Stimulated activated CD4-positive, alpha-beta T cell treated with anti-CD3 and anti-CD28 coated beads, Interleukin-1b, Interleukin-23, amount 100 ng/mL, for 4 hours (primary cell): ENCODE measurements at places on chromosomes 4 and X.

GRCh38 chrX:106973433-106974149 lies 26.4 kb downstream of the MORC4 start:
- no peak for DNase-seq

GRCh38 chr4:120144634-120145033 lies 78.0 kb upstream of the MAD2L1 start:
- no peak for DNase-seq

DNA sequence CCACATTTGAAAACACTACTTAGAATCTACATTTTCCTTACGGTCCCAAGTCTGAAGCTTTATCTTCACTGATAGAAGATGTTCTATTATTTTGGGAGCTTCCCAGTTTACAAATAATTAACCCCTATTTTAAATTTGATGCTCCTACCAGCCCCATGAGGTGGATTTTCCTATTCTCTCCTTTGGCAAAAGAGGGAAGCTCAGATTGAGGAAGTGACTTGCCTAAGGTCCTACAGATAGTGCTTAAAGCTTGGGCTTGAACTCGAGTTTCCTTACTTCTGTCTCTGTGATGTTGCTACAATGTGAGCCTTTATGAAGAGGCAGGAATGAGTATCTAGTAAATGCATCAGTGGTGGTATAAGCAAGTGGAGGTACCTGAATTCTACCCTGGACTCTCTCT lies 27.5 kb downstream of the HEPH start:
- DNase-seq, result no peak

DNA sequence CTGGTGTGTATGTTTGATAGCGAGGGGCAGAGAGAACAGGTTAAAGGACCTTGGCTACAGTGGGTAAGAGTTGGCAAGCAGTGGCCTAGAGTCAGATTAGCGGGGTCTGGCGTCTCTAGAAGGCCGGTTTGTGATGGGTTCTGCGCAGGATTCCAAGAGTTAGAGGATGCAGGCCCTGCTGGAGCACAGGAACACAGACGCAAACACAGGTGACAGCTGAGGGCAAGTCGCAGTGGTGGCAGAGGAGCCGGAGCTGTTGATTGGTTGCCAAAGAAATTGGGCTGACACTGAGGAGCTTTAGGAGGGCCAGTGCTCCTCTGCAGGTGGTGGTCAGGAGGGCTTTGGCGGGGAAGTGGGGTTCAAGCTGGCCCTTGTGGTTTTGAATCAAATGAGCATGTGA lies 3.8 kb downstream of the TADA2B start:
- no peak for DNase-seq

DNA sequence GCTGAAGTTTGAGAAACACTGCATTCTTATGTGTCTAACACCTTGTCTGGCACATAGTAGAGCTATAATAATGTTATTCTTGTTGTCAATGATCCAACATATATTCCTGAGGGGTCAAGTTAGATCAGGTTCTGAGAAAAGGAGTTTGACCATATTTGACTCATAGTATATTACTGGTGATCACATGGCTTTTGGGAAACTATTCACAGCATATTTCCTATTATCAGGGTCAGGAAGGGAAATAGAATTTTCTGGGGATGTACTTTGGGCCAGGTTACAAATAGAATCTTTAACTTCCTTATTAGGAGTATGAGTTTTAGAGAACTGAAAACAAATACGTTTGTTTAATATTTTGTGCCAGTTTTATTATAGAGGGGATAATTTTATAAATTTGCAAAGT lies 11.6 kb downstream of the IL15 start:
- no peak for DNase-seq

DNA sequence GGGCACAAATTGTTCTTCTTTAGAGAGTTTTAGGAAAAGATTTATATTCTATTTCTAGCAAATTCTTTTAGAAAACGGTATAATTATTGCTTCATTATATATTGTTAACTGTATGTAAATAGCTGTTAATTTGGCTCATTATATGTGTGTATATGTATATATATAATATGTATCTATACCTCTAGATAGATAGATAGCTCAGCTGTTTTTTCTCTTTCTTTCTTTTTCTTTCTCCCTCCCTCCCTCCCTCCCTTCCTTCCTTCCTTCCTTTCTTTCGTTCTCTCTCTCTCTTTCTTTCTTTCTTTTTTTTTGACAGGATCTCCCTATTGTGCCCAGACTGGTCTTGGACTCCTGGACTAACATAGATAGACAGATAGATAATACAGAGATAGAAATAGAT lies 1538.8 kb downstream of the PCDH7 start:
- no peak for DNase-seq

DNA sequence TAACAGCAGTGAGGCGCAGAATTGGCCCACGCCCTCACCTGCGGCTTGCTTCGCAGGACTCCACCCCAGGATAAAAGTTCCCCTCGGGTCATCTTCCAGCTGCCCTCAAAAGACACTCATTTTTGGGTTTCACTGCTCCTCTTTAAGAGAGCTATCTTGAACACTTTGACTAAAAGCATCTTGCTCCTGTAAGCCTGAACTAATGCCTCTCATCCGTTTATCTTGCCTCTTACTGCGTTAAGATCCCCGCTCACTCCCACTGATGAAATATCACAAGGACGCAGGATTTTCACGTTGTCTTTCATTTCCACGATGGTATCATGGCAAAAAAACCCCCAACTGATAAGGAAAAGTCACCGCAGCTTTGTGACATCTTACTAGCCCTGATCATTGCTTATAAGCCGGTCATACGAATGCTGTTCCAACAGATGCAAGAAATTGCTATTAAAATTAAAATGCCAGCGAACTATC lies 591 bp upstream of the ACSL4 start:
- DNase-seq, result no peak

GRCh38 chr4:15034071-15034764 lies 31.9 kb downstream of the CPEB2 start:
- no peak for DNase-seq

DNA sequence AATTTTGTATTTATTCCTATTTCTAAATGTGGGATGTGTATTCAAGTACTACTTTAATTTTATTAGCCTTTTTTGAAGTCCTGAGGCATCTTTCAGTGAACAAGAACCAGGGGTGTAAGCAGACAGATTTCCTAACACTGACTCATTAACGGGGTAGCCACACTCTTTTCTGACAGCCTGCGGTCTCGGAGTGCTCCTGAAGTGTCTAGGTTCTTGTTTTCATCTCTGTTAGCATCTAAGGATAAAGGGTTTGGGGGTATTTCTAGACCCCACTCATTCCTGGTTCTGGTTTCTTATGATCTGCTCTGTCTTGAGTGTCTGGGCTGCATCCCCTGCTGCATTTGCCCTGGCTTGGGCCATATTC lies 71.9 kb downstream of the GC start:
- no peak for DNase-seq

DNA sequence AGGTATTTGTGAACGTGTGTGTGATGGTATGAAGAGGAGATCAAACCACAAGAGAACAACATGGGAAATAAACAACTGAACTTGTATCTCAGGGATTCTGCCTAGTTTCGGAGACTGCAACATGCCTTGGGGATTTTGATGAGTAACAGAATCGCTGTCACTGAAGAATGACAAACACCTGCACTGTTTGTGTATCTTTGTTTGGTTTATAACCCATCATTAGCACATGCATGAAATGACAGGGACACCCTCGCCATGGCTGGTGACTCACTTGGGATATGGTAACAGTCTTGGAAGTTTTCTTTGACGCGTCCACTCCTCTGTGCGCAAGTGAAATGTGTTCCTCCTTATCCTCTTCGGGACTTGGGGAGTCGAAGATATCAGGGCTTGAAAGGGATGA lies 30.3 kb upstream of the MAP3K15 start:
- no peak for DNase-seq

DNA sequence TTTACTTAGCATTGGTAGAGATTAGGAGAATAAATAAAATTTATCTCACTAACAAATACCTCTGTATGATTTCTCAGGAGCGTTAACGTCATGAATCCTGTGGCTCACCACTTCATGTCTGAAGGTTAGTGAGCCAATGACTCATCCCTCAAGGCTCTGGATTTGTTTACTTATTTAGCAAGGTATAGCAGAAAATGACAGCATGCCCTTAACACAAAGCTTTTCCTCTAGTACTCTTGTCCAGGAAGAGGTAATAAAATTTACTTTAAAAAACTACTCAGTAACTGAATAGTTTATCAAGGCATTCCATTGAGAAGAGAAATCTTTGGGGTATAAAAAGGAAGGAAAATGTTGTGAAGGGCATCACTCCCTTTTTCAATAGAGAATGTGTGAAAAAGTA lies 823.8 kb downstream of the CCSER1 start:
- no peak for DNase-seq

GRCh38 chr4:41719417-41719816 lies 29.1 kb downstream of the PHOX2B start:
- no peak for DNase-seq

GRCh38 chrX:118560489-118560888 lies 64.9 kb downstream of the DOCK11 start:
- DNase-seq, result no peak

DNA sequence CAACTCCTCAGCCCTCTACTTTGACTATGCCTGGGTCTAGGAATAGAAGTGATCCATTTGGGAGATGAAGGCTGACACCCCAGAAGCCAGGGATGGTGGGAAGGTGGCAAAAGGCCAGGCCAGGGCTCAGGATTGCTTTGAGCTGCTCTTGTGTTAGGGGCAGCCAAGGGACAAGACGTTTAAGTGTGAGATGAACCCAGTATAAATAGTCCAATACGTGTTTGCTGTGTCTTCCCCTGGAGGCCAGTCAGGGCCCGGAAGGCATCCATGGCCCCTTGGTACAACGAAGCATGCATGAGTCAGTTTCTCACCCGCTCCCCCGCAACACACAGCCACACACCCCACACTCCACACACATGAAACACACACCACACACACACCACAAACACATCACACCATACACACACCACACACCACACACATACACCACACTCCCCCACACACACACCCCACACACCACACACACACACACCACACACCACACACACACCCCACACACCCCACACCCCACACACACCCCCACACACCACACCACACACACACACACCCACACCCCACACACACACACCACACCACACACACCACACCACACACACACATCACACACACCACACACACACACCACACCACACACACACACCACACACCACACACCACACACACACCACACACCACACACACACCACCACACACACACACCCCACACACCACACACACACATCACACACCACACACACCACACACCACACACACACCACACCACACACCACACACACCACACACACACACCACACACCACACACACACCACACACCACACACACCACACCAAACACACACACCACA lies 5.1 kb downstream of the STARD8 start:
- DNase-seq, result no peak

- no peak for DNase-seq
These were observed 25.0 kb upstream of the TRPC5OS start for GRCh38 chrX:111850975-111851374.

DNA sequence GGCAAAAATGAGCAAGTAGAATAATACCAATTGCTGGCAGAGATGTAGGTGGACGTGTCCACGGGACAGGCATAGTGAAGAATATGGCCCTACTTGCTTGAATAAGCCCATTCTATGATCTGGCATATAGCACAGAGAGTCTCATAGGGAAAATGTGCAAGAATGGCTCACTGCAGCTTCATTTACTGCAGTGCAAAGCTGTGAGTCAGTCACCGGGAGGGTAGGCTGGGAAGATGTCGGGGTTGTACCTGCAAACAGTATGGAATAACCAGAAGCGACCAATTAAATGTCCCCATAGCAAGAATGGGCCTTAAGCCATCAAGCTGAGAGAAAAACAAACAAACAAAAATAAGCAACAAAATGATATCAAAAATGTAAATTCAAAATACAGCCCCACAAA lies 74.3 kb downstream of the DHX15 start:
- no peak for DNase-seq

- DNase-seq, result no peak
These were observed 62.2 kb downstream of the RELL1 start for GRCh38 chr4:37623940-37624339.

GRCh38 chr4:21744046-21744445 lies 204.5 kb downstream of the KCNIP4 start:
- no peak for DNase-seq

DNA sequence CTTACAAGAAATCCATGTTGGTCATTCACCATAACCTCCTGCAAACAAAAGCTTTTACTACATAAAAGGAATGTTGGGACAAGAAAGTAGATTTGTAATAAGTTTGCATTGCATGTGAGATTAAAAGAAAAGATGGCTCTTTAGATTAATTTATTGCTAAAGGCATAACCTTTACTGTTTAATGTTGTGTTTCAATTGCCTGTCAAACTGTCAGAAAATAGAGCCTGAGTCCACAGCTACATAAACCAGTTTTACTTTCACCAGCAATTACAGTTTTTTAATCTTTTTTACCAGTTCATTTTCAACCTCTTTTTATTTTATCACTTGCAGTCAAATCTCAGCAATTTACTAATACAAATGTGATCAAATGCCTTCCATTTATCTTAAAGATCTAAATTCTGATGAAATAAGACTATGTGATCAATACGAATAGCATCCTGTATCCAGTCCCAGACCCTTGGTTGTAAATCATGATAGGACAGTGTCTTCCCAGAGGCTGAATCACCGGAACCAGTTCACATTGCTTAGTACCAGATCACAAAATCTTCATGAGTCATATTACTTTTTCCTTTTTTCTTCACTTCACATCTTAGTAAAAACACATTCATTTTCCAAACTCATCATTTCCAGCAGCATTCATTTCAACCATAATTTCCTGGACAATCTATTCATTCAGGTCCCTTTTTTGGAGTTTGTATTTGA lies 95.4 kb upstream of the FRG1 start:
- DNase-seq, result no peak

GRCh38 chr4:2660596-2661211 lies 95.4 kb downstream of the TNIP2 start:
- DNase-seq, result no peak

DNA sequence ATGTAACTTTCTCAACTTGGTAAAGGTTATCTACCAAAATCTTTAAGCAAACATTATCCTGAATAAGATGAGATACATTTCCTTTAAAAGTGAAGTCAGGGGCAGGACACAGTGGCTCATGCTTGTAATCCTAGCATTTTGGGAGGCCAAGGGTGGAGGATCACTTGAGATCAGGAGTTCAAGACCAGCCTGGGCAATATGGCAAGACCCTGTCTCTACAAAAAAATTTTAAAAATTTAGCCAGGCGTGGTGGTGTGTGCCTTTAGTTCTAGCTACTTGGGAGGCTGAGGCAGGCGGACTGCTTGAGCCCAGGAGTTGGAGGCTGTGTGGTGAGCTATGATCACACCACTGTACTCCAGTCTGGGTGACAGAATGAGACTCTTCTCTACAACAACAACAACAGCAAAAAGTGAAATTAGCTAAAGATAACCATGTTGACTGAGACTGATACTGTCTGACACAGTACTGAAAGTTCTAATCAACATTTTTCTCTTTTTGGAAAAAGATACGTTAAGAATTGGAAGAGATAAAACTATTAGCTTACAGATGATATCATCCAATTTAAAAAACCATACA lies 4.9 kb downstream of the DCAF16 start:
- DNase-seq, result no peak

DNA sequence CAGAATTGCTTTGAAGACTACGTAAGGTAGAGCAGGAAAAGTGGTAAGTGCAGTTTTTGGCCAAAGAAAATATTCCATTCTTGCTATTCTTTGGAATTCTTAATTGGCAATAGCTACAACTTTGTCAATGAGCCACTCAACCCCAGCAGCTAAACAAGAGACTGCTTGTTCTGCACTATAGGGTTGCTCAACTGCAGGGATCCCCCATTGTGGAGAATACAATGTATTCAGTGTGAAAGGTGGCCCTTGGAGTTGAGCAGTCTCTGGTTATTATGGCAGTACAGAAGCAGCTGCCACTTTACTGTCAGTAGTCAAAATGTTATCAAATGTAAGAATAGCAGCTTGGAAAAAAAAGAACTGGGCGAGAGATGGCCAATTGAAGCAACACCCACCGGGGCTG lies 808.7 kb downstream of the CENPC start:
- DNase-seq, result no peak
